ENCODE measurements at places on chromosomes 2 and 18.

GRCh38 chr2:121888189-121888557 lies 132.7 kb downstream of the TSN start:
- no peak for DNase-seq

DNA sequence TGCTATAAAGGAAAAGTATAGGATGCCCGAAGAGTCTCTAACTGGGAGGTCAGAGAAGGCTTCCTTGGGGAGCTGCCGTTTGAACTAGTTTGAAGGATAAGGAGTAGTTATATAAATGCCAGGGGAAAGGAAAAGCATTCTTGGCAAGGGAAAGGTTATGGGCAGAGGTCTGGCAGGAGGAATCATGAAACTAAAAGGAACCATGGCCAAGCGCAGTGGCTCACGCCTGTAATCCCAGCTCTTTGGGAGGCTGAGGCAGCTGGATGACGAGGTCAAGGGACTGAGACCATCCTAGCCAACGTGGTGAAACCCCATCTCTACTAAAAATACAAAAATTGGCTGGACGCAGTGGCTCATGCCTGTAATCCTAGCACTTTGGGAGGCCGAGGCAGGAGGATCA lies 100.6 kb upstream of the MSH2 start:
- no peak for DNase-seq

- no peak for DNase-seq
Measured at GRCh38 chr18:44716697-44717163, 36.0 kb downstream of the SETBP1 start.

GRCh38 chr2:219628235-219628985 lies 980 bp downstream of the SLC4A3 start:
- DNase-seq, result no peak

DNA sequence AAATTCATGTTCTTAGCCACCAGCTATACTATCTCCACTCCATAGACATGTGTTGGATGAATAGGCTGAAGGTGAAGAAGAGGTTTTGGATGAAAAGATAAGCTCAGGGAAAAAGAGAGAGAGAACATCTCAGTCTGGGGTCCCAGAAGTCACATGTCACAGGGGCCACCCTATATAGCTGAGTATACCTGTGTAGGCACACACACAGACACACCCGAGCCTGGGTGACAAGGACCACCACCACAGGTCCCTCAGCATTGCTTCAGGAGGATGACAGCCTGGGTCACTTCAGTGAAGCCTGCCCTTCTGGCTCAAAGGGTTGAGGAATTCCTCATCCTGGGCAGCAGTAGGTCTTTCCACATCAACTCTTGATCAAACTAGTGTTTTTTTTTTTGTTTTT lies 56.2 kb downstream of the POLR1A start:
- no peak for DNase-seq

DNA sequence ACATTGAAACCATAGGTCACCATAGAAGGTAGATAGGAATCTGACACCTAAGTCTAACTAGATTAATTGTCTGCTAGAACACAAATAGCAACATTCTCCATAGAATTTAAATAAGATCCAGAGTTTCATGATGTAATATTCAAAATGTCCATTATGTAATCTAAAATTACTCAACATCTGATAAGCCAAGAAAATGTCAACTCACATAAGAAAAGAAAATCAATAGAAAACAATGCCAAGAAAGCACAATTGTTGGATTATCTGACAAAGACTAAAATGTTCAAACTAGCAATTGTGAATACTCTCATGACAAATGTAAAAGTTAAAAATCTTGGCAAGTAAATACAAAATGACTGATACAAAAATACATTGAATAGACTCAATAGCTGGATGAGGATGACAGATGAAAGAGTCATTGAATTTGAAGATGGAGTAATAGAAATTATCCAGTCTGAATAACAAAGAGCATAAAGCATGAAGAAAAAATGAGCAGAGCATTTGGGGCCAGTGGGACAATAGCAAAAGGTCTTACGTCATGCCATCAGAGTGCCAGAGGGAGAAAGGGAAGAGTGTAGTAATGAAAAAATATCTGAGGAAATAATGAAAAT lies 358.6 kb downstream of the METTL4 start:
- no peak for DNase-seq

DNA sequence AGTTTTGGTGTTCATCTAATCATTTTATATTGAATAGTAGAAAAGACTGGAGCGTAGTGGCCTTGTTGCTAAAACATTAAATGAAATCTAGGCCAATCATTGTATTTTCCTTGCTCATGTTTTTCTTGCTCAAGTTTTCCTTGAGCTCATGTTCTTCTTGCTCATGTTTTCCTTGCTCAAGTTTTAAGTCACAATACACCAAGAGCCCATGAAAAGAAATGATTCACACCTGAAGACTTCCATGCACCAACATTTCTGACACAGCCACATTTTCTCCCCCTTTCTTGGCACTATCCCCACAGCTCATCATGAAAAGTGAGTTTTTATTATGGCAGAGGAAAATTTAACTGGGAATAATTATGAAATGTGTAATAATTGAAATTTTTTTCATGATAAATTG lies 92.0 kb downstream of the LRP1B start:
- DNase-seq, result no peak

- DNase-seq, result no peak
Measured at GRCh38 chr18:74506448-74507084, 10.4 kb downstream of the CNDP2 start.

- no peak for DNase-seq
Measured at GRCh38 chr2:150260636-150261035, 226.8 kb downstream of the RND3 start.

DNA sequence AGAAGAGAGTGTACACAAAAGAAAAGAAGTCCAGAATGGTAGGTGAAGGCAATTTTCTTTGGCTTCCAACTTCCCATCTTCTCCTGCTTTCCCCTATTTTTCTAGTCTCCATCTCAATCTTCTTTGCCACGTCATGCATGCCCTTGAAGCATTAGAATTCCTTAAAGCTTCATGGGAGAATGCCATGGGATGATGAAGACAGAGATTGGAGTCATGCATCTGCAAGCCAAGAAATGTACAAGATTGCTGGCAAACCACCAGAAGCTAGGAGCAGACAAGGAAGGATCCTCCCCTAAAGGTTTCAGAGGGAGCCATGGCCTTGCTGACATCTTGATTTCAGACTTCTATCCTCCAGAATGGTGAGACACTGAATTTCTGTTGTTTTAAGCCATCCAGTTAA lies 305.9 kb downstream of the HRH4 start:
- DNase-seq, result no peak

DNA sequence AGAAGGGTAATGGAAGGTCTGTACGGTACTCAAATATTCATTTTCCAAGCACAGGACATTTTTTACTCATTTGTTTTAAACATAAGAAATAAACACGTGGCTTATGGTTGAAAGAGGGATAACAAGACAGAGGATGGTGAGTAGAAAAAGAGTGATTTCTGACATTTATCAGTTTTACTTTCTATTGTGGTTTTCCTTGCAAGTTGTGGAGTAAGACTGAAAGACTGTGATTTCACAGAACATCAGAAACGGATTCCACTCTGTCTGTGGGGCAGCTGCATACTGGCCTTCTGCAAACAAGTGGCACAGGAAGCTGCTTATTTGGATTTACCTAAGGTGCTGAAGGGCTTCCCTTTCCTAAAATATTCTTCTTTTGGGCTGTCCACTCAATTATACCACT lies 122.2 kb upstream of the ITGB6 start:
- DNase-seq, result no peak

GRCh38 chr2:152577579-152577978 lies 139.7 kb downstream of the PRPF40A start:
- no peak for DNase-seq

DNA sequence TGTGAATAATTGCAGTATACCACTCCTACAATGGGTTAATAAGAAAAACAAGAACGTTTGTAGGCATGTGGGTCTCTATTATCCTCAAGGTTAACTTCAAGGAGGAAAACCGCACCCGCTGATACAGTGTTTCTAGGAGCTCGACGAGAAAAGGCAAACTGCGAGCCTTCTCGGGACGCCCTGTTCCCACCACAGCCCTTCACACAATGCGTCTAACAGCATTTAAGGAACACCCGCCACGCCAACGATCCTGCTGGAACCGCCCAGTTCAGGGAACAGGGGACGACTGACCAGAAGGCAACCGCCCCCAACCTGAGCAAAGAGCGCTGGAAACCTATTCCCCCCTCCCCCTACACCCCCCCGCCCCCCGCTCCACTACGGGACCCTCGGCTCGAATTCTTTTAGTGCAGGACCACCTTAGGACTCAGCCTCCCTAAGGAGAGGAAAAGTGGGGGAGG lies 710 bp upstream of the TMSB10 start:
- DNase-seq, result no peak

DNA sequence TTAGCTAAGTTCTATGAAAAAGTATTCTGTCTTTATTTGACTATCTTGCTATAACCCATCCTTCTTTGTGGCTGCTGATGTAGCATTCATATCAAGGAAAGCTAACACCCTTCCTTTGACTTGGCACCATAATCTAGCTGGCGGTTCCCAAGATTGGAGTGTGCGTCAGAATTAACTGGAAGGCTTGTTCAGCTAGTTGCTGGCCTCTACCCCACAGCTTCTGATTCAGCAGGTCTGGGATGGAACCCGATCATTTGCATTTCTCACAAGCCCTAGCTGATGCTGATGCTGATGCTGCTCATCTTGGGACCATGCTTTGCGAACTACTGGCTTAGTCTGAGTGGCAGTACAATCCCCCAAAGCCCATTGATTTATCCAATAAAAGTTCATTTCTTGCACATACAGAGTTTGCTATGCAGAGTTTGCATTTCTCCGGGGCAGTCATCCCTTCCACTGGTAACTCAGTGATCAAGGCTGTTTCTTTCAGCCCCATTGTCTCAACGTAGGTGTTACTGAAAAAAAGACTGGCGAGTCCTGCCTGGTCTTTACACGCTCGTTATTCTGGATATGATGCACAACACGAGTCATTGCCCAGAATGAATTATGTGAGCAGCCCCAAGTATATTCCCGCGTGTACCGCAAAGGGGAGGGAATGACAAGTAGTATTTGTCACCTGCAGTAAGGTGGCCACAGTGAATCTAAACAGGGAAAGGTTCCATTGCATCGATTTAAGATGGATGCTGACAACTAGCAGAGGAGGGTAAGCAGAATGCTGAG lies 96.5 kb downstream of the ZNF532 start:
- no peak for DNase-seq

DNA sequence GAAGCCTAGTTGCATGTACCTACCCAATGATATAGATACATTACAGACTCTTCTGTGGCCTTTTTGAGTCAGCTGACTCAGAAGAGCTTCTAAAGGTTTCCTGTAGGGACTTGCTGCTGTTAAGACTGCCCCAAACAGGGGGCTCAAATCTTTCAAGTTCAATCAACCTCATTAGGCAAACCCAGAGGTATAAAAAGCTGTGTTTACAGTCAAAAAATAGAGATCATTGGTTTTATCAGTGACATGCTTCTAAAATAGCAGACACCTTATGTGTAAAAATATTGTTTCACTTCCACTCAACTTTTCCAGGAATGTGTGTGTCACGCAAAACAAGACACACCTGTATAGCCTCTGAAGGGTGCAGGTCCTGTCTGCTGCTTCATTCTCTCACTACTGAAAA lies 624.3 kb upstream of the FANCL start:
- no peak for DNase-seq

DNA sequence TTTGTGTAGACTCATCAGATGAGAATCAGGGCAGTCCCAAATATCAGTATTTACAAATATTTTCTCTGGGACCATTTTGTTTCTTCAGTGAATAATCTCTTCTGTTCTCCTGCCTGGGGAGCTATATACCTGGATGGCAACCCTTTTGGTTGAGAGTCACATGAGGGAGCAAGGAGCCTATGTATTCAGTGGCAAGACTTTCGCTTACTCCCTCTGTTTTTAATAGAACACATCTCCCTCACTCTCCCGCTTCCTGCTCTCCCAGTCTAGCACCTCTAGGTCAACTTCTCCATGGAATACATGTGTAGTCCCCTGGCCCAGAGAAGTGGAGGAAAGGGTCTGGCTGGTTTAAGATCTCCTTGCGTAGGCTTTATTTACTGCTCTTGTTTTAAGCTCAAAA lies 600.3 kb downstream of the CCDC85A start:
- DNase-seq, result no peak

GRCh38 chr2:197174539-197175094 lies 136.0 kb downstream of the ANKRD44 start:
- no peak for DNase-seq

- no peak for DNase-seq
Measured at GRCh38 chr2:83944191-83944590, 514.9 kb downstream of the SUCLG1 start.

DNA sequence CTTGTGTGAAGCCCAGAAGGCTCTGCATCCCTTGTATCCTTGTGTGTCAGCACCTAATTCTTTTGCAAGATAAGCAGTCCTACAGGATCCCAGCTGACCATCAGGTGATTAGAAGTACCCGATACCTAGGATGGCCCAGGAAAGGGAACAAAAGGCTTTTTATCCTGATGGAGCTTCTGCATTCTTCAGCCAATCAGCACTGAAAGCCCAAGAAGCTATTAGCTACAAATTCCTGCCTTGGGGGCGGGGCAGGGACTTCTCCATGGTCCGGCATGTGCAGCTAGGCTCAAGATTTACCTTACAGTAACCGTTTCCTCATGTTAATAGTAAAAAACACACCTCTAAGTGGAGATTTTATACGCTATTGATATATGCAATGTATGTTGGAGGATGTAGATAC lies 264.6 kb upstream of the THUMPD2 start:
- no peak for DNase-seq

DNA sequence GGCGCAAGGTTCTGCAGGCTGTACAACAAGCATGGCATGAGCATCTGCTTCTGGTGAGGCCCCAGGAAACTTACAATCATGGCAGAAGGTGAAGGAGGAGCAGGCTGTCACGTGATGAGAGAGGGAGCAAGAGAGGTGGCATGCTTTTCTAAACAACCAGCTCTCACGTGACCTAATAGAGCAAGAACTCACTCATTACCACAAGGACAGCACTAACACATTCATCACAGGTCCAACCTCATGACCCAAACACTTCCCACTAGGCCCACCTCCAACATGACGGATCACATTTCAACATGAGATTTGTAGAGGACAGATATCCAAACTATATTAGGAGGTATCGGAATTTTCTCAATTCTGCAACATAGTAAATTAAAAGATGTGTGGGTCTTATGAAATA lies 108.8 kb upstream of the DLX2 start:
- no peak for DNase-seq

Data from NCI-H187 treated with DMSO at 0.1 percent for 48 hours (cell line).